GM12892 (cell line): ENCODE measurements at places on chromosomes 12 and 14.
A peak's percentile ranks its signal among the peaks of the same experiment; 100 is the strongest.

GRCh38 chr12:11688831-11689230, 39.4 kb downstream of the ETV6 start:
- DNase-seq: no peak

DNA sequence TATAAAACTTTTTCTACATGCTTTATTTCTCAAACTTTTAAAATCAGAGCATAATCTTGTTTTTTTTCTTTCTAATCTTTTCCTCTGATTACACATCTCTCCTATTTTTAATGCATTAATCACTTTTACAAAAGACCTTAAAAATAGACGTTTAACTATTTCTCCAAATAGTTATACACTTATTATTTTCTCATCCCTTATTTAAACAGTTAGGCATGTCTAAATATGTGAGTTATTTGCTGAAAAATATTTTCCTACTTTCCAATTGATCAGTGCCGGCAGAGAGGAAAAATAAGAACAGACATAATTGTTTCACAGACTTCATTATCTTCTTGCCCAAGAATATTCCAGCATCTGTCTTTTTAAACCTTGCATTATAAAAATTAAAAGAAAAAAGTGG, 28.7 kb upstream of the RHOJ start:
- DNase-seq: no peak

GRCh38 chr12:10802587-10802986, at the start of gene TAS2R7:
Gene TAS2R7, minus strand, starts transcription at chr12:10802627. Its CDS starts 57 bp downstream, at chr12:10802570.
- no peak for DNase-seq

DNA sequence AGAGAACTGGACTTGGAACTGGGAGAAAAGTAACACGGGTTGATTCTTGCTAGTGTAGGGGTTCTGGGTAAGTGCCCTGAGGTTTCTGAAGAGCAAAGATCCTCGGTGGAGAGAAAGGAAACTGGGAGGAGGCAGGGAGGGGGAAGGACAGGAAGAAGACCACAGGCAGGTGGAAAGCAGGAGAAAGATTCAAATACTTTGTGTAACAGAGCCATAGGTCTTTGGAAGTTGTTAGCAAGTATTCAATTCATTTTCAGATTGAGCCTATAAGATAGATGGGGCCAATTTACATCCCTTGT, 1.3 kb downstream of the PNP start:
- no peak for DNase-seq

GRCh38 chr14:68564826-68565759, 227.8 kb downstream of the ZFP36L1 start:
- no peak for DNase-seq

- DNase-seq: no peak
Measured at GRCh38 chr14:100873096-100873482, 30.4 kb downstream of the RTL1 start.

GRCh38 chr12:9124383-9125031, 8.8 kb upstream of the A2M start:
- no peak for DNase-seq

DNA sequence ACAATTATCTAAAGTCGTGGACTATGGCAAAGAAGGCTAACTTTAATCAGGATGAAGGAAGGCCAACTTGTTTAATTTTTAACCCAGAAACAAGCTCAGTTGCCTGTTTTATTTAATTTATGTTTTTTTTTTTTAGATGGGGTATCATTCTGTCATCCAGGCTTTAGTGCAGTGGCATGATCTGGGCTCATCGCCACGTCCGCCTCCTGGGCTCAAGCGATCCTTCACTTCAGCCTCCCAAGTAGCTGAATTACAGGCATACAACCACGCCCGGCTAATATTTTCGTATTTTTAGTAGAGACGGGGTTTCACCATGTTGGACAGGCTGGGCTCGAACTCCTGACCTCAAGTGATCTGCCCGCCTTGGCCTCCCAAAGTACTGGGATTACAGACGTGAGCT, 19.7 kb downstream of the NUDT4 start:
- no peak for DNase-seq

- DNase-seq: no peak
Measured at GRCh38 chr12:131756441-131756840, 45.6 kb downstream of the SFSWAP start.

DNA sequence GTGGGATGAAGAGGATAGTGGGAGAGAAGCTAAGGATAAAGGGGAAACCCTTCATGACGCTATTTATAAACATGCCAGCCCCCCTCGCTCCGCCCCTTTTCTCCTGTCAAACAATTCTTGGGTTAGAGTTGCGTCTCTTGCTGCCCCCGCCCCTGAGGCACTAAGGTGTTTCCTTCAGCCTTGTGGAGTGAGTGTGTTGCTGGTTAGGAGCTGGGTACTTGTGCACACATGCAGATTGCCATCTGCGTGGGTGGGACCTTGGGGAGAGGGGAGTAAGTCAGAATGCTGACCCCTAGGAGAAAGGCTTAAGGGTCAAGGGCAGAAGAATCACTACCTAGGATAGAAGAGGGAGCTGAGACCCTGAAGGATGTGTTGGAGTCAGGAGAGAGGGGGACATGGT, 5.4 kb downstream of the FOXJ2 start:
- no peak for DNase-seq

GRCh38 chr14:19801118-19801464, 2.5 kb upstream of the OR4N2 start:
- no peak for DNase-seq

- no peak for DNase-seq
Measured at GRCh38 chr12:76216585-76217472, 131.4 kb downstream of the BBS10 start.

GRCh38 chr12:15122344-15122743, 98.9 kb downstream of the RERG start:
- no peak for DNase-seq

DNA sequence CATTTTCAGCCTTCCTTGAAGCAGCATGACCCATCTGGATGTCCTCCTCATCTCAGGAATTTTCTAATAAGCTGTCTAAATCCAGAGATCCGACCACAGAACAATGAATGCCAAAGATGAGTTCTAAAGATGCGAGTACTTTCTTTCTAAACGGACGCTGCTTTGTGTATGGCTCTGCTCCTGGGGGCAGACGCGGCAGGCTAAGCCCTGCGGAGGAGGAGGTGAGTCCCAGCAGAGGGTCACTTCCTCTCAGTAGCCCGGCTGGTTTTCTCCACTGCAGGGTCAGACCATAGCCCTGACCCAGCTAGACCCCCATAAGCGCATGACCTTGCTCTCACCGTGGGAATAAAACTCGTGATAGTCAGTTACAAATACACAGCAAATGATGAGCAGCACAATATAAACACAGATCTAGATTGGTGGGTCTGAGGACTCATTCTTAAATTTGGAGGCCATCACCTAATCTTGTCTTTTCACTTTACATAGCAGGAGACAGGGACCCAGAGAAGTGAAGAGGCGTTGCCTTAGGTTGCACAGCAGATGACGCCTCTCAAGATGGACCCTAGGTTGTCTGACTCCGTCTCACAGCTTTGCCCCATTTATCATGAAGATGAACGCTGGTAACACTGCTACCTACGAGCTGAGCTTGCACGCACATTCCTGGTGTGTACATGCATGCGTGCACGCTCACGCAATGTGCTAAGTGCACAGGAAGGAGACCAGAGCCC, 16.6 kb downstream of the SSH1 start:
- no peak for DNase-seq

GRCh38 chr14:96790706-96791105, 6.5 kb upstream of the VRK1 start:
- no peak for DNase-seq

- no peak for DNase-seq
Measured at GRCh38 chr12:42786400-42787148, 197.0 kb upstream of the PRICKLE1 start.

- DNase-seq: no peak
Measured at GRCh38 chr12:7112041-7112440, 3.0 kb upstream of the C1RL start.

- no peak for DNase-seq
Measured at GRCh38 chr12:87150969-87151662, 878.1 kb downstream of the C12orf50 start.

DNA sequence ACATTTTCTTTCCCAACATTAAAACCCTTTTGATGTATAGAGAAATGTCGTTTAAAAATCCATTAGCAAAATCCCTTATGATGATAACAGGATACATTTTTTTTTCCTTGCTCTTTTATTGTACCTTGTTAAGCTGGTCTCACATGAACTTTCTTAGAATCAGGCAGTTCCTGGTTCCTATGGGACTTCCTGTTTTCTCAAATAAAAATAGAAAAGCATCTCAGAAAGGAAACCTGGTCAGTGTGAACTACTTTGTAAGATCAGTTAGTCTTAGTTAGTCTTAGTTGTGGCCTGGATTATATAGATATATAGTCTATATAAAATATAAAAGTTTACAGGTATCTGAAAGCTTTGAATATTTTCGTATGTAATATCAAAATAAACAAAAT, 40.3 kb downstream of the LEMD3 start:
- DNase-seq: no peak

- peak; percentile 41 for DNase-seq
Measured at GRCh38 chr12:42483521-42483790, 106.1 kb downstream of the PRICKLE1 start.

- no peak for DNase-seq
Measured at GRCh38 chr12:4003576-4003975, 130.4 kb upstream of the PARP11 start.

DNA sequence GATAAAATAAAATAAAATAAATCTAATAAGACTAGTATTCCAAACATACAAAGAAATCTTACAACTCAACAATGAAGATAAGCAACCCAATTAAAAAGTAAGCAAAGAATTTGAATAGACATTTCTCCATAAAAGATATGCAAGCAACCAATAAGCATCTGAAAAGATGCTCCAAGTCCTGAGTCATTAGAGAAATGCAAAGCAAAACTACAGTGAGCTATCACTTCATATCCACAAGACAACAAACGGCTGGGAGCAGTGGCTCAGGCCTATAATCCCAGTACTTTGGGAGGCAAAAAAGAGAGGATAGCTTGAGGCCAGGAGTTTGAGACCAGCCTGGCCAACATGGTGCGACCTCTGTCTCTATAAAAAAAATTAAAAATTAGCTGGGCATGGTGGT, 26.8 kb downstream of the ZFYVE1 start:
- DNase-seq: no peak

DNA sequence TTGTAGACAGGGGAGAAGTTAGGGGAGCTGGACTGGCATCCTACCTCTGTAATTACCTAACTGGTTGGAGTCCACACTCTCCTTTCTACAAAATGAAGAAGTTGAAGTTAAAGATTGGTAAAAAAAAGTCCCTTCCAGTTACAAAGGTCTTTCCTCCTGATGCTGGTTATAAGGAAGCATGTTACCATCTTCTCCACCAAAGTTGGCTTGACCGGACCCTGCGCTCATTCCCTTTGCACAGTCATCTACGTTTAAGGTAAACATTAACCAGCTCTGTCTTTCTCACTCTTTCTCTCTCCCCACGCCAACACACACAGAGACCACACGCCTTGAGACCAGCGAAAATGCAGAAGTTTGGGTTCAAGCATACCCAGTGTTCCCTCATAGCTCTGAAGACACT, 11.9 kb downstream of the FBLN5 start:
- no peak for DNase-seq
